ENCODE measurements at places on chromosomes 16 and 17.

DNA sequence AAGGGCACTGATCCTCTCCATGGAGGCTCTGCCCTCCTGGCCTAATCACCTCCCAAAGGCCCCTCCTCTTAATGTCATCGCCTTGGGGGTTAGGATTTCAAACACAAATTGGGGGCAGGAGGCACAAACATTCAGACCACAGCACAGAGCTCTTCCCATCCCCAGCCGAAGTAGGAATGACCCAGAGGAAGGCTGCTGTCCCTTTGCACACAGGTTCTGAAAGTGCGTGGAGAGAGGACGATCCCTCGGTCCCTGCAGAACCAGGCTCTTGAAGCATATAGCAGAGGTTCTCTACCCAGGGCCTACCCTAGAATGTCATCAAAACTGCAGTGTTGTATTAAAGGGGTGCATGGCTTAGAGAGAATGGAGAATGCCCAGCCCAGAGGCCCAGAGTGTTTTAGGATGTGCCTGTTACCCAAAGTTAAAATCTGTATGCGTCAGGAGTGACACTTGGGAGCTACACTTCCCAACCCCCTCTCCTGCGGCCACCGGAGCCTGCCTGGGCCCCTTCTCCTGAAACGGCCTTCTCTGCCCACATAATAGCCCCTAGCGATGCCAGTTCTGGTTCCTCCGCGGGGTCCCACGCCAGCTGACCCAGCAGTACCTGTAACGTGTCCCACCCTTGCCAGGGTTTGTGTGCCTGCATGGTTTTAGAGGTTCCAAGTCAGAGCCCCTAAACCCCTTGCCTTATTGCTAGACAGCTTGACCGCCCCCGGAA is 159.5 kb upstream of the CACNG5 start:
- DNase-seq, result no peak

- DNase-seq, result no peak
Measured at GRCh38 chr17:58394534-58395223, 22.7 kb downstream of the RNF43 start.

GRCh38 chr17:75642182-75642783 is 9.0 kb downstream of the SMIM5 start:
- no peak for DNase-seq

- DNase-seq, result no peak
Measured at GRCh38 chr17:11832401-11833137, 164.7 kb downstream of the ZNF18 start.

DNA sequence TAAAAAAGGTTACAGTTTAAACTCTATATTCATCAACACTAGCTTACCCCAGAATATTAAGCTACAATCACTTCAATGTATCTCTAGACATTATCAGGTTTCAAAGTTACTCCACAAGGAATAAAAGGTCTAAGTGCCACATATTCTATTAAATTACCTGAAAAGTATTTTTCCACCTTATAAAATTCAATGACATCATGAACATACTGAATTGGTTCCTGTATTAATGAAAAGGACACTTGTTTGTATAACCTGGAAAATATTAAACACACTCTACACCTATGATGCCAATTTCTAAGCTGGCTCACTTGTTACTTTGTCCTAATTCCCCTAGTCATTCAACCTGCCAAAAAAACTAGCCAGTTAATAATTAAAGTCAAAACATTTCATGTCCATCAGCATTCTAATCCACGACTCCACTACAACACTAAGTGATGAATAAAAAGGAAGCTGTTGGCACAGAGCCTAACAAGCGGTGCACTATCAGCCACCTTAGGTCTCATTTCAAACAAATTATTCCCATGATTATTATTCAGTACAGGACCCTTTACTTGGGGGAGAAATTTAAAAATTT is 12.2 kb downstream of the MED13 start:
- no peak for DNase-seq
